AG09319 (cell line): ENCODE measurements at places on chromosomes 12 and 14.

- no peak for DNase-seq
Measured at GRCh38 chr14:77593501-77593961, 22.9 kb downstream of the SPTLC2 start.

DNA sequence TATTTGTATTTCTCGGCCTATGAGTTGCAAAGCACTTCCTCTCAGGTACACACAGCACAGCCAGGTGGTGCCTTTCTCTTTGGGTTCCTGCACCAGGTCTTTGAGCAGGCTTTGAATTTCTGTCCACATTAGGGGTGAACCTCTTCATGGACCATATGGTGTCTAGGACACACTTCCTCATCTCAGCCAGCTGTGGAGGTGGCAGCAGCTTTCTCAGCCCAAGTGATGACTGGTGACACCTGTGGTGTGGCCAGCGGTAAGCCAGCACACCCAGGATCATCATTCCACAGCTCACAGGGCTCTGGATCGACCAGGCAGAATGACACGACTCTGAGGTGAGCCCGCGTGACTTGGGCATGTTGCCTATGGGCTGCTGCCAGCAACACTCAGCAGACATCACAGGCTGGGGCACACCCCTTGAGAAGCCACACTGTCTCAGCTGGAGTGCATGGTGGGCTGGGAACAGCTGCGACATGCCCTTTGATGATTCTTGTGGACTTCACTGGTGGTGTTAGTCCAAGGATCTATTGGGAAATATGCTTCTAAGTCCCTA is 36.8 kb downstream of the SLC5A8 start:
- no peak for DNase-seq

DNA sequence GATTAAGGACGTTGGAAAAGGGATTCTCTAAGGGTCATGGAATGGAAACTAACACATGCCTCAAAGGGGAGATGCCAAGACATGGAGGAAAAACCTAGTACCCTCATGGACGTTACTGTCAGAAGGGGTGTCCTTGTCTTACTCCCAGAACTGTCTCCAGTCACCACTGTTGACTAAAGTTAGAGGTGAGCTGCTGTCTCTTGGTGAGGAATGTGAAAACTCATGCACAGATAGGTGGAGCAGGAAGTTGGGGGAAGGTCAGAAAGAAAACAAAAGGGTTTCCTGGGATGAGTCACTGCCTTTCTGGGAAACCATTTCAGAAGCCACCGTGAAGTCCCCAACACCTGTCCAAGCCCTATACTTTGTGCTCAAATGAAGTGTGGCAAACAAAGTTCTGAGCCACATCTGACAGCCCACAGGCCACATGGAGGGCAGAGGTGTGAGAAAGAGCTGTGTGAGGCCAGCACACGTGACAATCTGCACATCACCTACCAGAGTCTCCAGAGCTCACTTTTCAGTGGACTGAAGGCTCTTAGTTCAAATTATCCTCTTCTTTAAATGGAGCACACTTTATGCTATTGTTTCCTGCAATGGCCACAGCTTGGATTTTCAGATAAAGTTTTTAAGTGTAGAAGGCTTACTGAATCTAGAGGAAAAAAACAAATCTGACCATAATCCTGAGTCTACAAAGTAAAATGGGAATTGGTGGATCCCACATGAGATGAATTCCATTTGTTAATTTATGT is 92.9 kb upstream of the EGLN3 start:
- no peak for DNase-seq

- no peak for DNase-seq
Measured at GRCh38 chr12:16198884-16199283, 78.6 kb downstream of the SLC15A5 start.

- no peak for DNase-seq
Measured at GRCh38 chr14:59870277-59871165, at the start of gene RTN1. TSS of gene RTN1 (minus strand) at chr14:59870776. CDS start at chr14:59870630, 146 bp downstream.

DNA sequence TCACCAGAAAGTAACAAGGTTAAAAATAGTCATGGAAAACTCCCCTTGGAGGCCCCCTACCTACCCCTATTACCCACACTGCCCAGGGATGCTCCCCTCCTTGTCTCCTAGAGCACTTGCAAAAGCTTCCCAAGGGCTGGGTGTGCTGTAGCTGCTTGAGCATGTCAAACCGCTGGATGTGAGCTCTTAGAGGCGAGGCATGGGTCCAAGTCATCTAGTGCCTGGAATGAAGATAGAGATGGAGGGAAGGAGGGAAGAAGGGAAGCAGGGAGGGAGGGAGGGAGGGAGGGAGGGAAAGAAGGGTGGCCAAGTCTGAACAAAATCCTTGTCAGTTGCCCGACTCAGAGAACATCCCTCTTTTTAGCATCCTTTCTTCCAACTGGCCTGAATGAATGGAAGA is 43.1 kb downstream of the LTBP2 start:
- no peak for DNase-seq

DNA sequence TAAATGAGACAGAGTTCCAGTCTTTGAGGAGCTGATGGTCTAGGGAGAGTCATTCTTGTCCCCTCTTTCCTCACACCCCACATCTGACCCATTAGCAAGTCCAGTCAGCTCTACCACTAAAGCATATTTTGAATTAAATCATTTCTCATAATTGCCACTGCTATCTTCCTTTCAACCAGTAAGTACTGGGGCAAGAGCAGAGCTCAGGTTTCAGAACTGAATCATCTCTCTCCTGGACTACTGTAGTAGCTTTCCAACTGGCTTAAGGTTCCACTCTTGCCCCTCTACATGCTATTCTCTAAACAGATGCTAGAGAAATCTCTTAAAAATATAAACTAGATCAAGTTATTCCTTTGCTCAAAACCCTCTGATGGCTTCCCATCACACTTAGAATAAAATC is 218.3 kb downstream of the TTC6 start:
- no peak for DNase-seq

DNA sequence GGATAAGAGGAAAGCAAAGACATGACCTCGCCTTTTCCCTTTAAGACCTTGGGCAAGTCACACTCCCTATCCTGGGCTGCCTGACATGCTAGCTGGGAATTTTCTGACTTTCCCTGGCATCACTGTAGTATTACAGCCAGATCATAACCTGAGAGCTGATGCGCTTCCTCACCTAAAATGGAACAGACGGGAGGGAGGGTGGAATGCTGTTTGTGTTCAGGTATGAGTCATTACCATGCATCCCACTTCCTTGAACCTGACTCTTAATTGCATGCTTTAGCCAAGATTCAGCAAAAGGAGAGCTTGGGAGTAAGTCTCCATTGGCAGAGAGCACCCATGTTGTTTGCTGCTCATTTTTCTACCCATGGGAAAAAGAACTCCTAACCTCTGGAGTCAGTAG is 156.5 kb downstream of the KCNK10 start:
- DNase-seq: no peak

DNA sequence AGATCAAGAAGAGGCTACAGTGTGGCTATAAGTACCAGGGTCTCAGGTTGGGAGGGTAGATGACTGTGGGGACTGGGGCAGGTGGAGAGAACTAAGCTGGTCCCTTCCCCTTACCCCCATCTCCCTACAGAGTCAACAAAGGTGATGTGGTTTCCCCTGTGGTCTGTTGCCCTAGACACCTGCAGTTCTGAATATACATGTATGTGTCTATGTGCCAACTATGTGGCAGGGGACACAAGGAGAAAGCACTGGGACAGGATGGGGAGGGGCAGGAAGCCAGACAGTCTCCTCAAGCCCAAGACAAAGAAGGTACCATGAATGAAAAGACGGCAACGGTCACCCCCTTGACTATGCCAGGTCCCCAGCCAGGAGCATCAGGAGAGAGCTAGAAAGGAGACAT is 4.5 kb upstream of the HDAC7 start:
- DNase-seq: no peak

GRCh38 chr14:30620178-30620577 is 1.9 kb upstream of the SCFD1 start:
- no peak for DNase-seq

DNA sequence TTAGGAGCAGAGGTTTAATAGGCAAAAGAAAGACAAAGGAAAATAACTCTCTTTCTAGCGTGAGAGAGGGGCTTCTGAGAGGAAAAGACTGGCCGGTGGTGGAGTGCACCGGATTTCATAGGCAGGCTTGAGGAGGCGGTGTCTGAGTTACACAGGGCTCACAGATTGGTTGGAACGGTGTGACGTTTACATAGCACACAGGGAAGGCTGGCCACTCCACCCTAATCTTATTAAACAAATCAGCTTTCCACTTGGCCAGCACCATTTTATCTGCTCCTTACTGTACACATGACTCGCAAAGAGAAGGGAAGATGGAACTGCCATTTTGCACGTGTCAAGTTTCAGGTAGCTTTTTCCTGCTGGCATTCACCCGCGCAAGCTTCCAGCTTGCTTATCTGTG is 587.7 kb downstream of the RPL10L start:
- DNase-seq: no peak

DNA sequence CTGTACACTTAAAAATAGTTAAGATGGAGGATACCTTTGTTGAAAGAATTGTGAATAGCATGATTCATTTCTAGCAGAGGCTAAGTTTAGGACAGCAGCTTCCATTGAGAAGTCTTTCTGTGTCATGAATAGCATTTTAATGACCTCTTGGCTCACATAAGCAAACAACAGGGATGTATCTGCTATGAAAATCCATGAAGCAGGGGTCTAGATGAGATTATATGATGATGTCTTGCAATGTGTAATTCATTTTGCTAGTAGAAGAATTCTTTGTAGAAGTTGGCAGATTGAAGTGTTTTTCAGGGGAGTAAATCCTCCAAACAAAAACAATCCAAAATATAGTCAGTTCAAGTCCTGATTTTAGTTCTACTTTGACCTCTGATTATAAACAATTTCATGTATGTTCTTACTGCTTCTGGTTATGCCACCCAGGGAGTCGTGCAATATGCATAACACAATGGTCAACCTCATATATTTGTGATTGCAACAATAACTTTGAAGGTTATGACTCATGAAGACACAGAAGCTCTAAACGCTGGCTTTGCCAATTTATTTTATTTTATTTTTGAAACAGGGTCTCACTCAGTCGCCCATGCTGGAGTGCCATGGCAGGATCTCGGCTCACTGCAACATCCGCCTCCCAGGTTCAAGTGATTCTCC is 6.9 kb upstream of the RD3L start:
- no peak for DNase-seq
